EH (cell line): ENCODE measurements at places on chromosomes 12 and 14.

DNA sequence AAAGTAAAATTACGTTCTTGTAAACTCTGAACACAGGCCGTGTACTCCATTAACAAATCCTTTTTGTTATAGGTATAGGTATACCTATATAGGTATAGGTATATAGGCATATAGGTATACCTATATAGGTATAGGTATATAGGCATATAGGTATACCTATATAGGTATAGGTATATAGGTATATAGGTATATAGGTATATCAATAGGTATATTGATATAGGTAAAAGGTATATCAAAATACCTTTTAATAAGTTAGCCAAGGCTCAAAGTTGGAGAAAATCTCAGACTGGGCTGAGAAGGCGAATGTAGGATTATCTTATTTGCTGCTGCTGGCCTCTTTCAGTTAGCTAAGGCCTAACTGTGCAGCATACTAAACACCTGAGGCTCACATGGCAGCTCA is 3.4 kb downstream of the SCFD1 start:
- DNase-seq: no peak

DNA sequence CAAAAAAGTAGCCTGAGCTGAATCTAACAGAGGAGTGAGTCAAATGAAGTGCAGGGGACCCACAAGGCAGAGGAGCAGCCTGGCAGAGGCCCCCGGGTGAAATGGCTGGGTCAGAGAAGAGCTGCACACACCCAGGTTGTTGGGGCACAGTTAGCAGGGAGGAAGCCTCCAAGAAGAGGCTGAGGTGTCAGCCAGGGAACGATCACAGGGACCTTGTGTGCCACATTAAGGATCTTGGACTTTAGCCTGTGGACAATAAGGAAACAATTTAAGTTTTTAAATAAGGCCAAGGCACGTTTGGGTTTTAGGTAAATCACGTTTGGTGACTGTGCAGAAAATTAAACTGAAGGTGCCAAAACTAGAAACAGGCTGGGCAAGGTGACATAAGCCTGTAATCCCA is 35.1 kb downstream of the OR10P1 start:
- DNase-seq: no peak

- no peak for DNase-seq
Measured at GRCh38 chr12:63899396-63899795, 54.9 kb downstream of the SRGAP1 start.

DNA sequence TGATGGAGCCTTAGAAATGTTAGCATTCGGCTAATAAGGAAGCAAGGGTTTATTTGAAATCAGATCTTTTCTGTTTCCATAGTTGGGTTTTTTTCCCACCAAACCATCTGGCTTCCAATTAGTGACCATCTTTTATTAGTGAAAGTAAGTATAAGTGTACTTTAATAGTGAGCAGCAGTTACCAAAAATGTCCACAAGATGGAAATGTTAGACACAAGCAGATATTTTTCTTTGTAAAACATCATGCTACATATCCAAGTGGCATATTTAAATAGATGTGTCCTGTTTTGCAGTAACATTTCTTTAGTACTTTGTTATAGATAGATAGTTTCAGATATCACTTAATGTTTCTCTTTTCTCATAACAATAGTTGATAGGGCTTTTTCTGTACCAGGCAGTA is 28.8 kb downstream of the YEATS4 start:
- DNase-seq: peak; percentile 79

GRCh38 chr12:94589591-94590001 is 60.8 kb downstream of the TMCC3 start:
- DNase-seq: no peak

- peak; percentile 21 for DNase-seq
Measured at GRCh38 chr14:68541178-68541896, 251.5 kb downstream of the ZFP36L1 start.

GRCh38 chr12:3607039-3607720 is 116.2 kb downstream of the PRMT8 start:
- no peak for DNase-seq

- DNase-seq: no peak
Measured at GRCh38 chr14:31208546-31209424, 1.2 kb upstream of the HECTD1 start.

DNA sequence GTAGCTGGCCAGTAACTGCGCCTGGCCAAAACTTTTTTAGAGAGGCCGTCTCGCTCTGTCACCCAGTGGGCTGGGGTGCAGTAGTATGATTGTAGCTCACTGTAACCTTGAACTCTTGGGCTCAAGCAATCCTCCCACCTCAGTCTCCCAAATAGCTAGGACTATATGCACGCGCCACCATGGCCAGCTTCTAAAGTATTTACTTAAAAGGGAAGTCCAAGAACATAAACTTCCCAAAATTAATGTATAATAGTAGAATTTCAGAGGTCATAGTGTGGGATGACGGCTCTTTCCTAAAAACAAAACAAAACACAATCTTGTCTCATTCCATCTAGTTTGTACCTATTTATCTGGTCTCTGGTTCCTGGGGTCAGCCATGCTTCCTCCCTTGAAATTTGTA is 42.2 kb upstream of the FOS start:
- no peak for DNase-seq

- no peak for DNase-seq
Measured at GRCh38 chr14:99630202-99630601, 14.7 kb upstream of the HHIPL1 start.

GRCh38 chr14:100532906-100533655 is 54.1 kb downstream of the BEGAIN start:
- peak; percentile 22 for DNase-seq

GRCh38 chr14:99382781-99383471 is 97.7 kb downstream of the SETD3 start:
- DNase-seq: peak; percentile 79

DNA sequence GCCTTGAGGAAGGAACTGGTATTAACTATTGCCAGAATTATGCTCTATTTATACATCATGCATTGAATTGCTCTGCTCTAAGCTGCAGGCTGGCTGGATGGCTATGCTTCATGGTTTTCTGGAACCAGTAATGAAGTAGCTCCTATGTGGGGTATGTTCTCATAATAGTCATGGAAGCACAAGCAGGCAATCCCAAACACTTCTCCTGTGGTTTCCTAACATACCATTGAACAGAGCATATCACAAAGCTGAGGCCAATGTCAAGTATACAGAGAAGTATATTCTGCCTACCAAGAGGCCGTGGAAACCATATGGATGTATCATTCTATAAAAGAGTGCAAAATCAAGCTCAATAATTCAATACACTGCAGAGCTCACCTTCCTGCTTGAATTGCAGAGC is 1752.4 kb upstream of the FLRT2 start:
- DNase-seq: no peak

GRCh38 chr14:93035917-93036651 is 79.6 kb downstream of the ITPK1 start:
- DNase-seq: peak; percentile 48

DNA sequence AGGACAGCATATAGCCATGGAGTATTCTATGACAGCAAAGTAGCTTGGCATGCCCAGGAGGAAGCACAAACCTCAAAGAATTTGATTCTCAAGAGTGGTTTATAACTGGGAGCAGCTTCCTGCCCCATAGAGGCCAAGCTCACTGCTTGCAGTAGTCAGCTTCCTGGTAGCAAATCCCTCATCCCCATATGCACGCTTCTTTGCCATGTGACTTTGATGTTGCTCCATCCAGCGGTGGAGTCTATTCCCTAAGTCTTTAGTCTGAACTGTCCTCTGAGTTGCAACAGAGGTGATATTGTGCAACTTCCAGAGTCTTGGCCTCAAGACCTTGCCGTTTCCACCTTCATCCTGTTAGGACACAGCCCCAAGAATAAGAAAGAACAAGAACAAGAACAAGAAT is 996.8 kb upstream of the TMEM132C start:
- peak; percentile 83 for DNase-seq

DNA sequence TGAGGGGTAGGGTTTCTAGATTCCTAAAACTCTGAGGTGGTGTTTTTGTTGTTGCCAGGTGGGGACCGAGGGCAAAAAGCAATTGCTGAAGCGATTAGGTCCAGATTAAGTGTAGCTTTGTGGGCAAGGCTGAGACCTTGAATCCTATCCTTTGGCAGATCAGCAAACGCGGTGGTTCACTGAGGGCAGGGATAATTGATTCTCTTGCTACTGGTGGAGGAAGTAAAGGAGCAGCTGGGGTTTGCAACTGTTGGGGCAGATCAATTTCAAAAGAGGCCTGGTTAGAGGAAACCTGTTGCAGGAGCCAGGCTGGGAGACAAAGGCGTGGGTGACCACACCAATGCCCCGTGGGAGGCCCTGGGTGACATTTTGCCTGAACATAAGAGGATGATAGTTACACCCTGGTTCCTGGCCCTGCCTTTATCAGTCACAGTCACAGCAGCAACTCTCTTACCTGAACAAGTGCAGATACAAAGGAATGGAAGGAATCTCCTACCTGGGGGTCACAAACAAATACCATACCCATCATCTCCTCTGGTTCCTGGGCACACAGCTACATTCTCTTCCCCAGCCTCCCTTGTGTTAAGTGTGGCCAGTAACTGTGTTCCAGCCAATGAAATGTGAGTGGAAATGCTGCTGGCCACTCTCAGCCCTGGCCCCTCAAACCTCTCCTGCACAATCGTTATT is 43.3 kb upstream of the RASSF3 start:
- no peak for DNase-seq

GRCh38 chr12:112891093-112892024 is 15.4 kb upstream of the OAS1 start:
- no peak for DNase-seq

GRCh38 chr12:89468648-89469326 is 55.8 kb downstream of the GALNT4 start:
- DNase-seq: no peak

DNA sequence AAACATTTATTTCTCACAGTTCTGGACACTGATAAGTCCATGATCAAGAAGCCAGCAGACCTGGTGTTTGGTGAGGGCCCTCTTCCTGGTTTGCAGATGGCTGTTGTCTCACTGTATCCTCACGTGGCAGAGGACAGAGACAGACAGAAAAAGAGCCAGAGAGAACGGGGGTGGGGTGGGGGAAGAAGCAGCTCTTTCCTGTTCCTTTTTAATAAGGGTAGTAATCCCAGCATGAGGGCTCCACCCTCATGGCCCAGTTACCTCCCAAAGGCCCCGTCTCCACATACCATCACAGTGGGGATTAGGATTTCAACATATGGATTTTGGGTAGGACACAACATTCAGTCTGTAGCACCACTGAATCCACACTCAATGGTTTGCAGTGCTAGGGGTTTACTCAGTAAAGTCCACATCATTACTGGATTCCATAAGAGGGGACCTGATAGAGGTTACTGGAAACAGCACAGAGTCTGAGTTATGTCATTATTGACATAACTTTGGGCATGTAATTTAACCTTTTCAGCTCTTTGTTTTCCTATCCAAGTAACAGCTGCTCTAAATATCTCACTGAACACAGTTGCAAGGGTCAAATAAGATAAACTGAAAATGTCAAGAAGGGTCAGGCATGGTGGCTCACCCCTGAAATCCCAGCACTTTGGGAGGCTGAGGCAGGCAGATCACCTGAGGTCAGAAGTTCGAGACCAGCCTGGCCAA is 53.2 kb downstream of the RPAP3 start:
- peak; percentile 11 for DNase-seq

GRCh38 chr14:33062881-33063280 is 124.2 kb downstream of the NPAS3 start:
- no peak for DNase-seq

GRCh38 chr12:92506460-92506859 is 196.3 kb upstream of the PLEKHG7 start:
- DNase-seq: no peak

GRCh38 chr12:69534389-69534822 is 50.9 kb upstream of the CCT2 start:
- DNase-seq: peak; percentile 99

DNA sequence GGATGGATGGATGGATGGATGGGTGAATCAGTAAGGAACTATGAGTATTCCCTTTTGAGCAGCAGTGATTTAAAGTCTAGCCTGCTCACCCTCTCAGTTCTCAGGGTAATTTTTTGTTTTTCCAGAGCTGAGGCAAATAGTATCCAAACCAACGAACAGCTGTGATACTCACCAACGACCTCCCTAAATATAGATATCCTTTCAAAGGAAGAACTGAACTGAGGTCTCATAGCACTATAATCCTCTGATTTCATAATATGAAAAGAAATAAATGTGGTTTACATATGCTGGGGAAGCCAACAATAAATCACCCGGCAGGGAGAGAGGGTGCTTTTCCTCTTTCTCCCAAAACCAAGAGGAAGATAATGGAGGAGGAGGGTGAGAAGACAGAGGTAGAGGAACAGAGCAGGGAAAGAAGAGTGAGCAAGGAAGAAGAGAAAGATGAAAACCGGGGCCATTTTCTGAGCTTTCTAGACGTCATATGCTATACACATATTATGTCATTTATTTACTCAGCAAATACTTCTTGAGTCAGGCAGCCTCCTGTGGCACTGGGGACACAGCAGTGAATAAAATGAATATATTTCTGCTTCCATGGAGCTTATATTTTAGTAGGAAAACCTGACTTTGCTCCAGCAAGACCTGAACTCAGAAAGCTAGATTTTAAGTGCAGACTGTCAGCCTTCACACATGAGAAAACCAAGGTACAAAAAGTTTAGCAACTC is 710.7 kb upstream of the TBX3 start:
- DNase-seq: peak; percentile 6

DNA sequence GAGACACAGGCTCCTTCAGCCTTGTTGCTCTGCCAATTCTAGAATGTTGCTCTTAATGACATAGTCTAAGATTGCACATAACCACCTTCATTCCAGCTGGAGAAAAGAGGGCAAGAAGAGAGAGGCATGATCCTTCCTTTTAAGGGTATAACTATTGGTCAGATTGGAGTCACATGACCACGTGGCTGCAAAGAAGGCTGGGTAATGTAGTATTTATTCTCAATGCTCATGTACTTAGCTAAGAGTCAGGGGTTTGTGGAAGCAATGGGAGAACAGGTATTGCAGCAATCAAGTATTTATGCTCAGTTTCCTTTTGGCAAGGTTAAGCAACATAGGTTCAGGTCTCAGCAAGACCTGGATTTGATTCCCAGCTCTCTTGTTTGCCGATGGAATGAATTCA is 298.8 kb upstream of the TBX3 start:
- peak; percentile 51 for DNase-seq

GRCh38 chr14:48575772-48576171 is 900.4 kb upstream of the MDGA2 start:
- DNase-seq: no peak

GRCh38 chr12:3453990-3454680 is 36.9 kb upstream of the PRMT8 start:
- peak; percentile 81 for DNase-seq

GRCh38 chr14:89915114-89915878 is 39.2 kb downstream of the EFCAB11 start:
- peak; percentile 73 for DNase-seq

GRCh38 chr14:57244106-57244505 is 24.6 kb downstream of the EXOC5 start:
- DNase-seq: peak; percentile 48

- DNase-seq: no peak
Measured at GRCh38 chr14:50290306-50290705, 21.7 kb downstream of the L2HGDH start.

DNA sequence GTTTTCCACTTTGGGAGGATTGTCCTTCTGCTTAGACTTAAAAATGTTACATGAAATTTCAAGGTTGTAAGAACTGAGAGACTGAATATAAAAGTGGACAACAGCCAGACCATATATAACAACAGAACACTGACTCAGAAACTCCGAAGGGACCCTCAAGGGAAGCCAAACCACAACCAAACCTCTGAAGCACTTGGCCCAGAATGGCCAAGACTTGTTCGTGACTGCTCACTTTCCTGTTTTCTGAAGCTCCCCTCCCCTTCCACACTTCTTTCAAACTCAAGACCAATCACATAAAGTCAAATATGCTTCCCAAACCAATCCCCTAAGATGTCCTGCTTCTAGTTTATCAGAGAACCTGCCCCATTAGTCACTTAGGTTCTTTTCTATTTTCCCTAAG is 13.7 kb downstream of the OR6J1 start:
- peak; percentile 60 for DNase-seq
